ENCODE measurements at places on chromosomes 7 and 10.

GRCh38 chr7:69219381-69219780, 378.9 kb upstream of the AUTS2 start:
- no peak for DNase-seq

- no peak for DNase-seq
These were observed 31.3 kb downstream of the KIAA1217 start for GRCh38 chr10:24240041-24240751.

- peak; percentile 33 for DNase-seq
These were observed 40.8 kb upstream of the INSIG1 start for GRCh38 chr7:155256761-155257481.

DNA sequence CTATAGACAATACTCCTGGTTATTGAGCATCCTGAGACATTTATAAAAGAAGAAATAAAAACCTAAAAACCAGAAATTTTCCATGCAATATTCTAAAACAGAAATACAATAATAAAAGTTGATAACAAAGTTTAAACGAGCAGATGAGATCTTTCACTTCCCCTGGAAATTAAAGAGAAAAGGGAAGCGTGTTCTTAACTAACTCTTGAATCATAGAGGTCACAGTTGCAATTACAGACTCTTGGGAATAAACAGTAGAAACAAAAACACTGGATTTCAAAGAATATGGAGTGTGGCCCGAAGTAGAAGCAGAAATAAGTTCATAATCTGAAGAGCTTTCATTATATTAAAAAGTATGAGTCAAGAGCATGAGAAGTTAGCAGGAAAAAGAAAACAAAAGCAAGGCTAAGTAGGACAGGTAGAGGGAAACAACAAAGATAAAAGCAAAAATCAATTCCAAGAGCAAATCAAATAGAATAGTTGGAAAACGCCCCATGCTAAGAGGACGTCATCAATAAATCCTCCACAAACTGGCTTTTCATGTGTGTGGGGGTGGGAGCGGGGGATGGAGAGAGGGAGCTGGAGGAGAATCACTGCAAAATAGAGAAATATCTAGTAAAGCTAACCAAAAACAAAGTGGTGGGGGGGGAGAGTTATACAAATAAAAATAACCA, 55.2 kb upstream of the C10orf71 start:
- no peak for DNase-seq

- DNase-seq: no peak
These were observed 85.7 kb downstream of the SUGCT start for GRCh38 chr7:40220421-40220911.

GRCh38 chr7:125061776-125062397, 132.3 kb upstream of the POT1 start:
- no peak for DNase-seq

- DNase-seq: peak; percentile 55
These were observed at the start of gene CDHR1 for GRCh38 chr10:84194424-84195043. Gene CDHR1, plus strand, starts transcription at chr10:84194537. Its CDS starts 224 bp downstream, at chr10:84194761.

GRCh38 chr10:69415951-69416350, 767 bp downstream of the TACR2 start:
- DNase-seq: no peak

GRCh38 chr10:16770670-16771069, 46.6 kb downstream of the RSU1 start:
- DNase-seq: no peak

DNA sequence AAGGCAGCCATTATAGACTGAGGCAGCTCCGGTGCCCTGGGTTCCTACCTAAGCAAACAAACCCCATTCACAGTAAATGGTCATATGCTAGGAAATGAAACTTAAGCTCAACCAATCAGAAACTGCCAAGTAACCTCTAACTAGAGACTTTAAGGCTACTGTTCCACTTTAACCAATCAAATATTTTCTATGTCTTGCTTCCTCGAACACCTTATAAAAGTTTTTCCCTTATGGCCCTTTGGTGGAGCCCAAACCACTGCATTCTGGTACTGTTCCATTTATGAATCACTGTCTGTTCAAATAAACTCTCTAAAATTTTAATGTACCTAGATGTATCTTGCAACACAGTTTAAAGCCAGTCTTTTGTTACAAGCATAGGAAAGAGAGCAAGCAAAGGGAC, 361.1 kb downstream of the HGF start:
- no peak for DNase-seq

DNA sequence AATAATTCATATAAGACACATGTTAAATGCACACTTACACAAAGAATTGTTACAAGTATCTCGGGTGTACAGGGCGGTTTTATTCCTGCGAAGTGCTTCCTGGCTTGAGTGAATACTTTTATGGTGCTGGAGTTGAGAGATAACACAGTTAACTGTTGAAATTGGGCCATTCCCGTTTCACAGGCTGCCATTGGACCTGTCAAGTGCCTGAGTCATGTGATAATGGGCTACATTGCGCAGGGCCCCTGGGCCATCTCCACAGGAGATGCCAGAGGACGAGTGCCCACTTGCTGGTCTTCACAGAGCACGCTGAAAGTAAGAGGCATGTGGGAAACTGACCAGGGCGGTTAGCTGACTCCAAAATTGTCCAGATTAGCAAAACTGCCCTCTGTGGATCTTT, 4.8 kb downstream of the FBH1 start:
- no peak for DNase-seq

- DNase-seq: no peak
These were observed 4.3 kb upstream of the GPNMB start for GRCh38 chr7:23242321-23242720.

GRCh38 chr7:97272237-97272975, 154.9 kb downstream of the SDHAF3 start:
- DNase-seq: no peak

DNA sequence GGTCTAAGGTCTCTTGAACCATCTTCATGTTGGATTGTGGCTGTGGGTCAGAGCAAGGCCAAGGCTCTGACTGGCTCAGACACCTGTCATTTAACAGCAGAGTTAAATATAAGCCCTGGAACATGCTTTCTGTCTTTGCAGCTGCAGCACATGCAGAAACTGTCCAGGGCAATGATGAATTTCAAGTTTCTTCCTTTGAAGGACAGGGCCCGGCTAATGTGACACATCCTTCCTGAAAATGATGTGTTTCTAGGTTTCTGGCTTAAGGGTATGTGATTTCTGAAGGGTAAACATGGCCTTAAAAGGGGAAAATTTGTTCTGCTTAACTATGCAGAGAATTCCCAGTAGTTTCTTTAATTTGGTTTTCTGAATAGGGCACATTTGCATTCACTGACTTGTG, 34.0 kb upstream of the SLC35B4 start:
- no peak for DNase-seq

GRCh38 chr7:151007469-151007898, 16.7 kb downstream of the NOS3 start:
- DNase-seq: peak; percentile 63

DNA sequence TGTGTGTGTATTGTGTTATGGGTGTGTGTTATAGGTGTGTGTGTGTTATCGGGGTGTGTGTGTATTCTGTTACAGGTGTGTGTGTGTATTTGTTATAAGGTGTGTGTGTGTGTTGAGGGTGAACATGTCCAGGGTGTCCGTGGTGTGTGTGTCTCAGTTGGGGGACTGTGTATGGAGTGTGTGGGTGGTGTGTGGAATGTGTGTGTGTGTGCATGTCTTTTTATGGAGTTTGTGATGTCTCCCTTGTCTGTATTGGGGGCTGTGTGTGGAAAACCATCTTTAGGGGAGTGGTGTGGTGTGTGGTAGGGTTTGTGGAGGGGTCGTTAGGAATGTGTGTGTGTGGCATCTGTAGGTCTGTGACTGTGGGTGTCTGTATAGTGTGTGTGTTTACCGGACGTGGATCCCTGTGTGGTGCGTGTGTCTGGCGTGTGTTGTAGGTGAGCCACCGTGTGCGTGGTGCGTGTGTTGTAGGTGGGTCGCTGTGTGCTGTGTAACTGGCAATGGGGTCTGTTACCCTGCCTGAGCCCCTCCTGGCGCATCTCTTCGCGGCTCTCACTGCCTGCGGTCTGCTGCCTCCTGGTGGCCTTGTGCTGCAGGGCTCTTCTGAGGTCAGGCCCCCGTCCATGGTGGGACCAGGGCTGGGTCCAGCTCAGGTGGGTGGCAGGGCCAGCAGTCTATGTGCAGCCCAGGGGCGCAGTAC, 61.7 kb downstream of the PALD1 start:
- DNase-seq: peak; percentile 53

DNA sequence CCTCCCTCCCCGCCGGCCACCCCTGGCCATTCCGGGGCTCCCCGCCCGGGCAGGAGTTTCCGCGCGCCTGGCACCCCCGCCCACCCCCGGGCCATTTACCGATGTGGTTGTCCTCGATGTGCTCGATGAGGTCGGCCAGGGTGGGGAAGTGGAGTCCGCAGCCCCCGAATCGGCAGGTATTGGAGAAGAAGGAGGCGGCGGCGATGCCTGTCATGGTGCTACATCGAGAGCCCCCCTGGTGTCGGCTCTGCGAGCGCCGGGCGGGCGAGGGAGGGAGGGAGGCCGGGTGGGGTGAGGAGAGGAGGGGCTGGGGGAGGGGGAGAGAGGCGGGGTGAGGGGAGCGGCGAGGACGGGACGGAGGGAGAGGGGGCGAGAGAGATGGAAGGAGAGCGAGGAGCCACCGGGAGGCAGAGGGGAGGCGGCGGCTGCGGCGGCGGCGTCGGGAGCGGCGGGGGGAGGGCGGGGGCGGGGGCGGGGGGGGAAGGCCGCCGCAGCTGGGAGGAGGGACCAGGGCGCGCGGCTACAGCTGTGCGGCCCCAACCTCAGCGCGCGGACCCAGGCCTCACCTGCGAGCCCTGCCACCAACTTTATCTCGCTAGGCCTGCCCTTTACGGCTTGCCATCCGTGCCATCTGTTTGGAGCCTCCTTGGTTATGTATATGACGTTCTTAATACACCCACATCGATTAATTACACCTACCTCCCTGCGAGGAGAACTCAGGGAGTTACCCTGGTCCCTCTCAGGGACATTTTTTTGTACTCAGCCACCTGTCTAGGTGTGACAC, at the start of gene JAZF1:
Gene JAZF1, minus strand, starts transcription at position 432 of the 784 bp plus-strand sequence.
- DNase-seq: peak; percentile 92

DNA sequence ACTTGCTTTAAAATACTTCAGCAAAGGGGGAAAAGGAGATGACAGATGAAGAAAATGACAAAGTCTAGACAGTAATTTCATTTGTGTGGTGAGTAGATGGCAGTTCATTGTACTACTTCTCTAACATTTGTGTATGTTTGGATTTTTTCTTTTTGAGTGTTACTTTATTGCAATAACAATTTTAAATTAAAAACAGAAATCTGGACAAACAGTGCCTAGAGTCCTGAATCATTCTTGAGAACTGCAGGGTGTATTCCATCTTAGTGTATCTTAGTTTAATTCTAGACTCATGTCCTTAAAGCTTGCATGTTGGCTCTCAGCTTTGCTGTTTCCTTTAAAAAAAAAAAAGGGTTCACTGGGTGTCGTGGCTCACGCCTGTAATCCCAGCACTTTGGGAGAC, 31.1 kb downstream of the HOXA1 start:
- no peak for DNase-seq

DNA sequence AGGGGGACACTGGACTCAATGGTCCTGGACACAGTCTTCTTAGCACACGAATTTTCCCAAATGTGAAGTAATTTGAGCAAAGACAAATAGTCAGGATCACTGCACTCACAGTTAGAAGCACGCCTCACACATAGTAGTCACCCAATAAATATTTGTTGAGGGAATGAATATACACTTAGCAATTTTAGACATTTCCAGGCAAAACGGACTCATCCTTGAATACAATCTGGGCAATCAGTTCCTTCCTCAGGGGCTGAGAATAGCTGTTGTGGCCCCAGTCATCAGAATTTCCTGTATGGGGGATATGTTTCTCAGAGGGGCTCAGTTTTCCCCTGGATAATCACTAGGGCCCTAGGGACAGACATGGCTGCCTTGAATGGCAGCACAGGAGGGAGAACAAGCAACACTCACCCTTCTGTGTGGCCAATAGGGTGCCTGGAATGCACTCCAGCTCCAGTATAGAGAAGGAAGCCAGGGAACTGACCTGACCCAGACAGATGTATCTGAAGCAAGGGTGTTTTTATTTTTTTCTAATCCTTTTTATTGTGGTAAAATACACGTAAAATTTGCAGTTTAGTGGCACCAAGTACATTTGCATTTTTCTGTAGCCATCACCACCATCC, 282.7 kb upstream of the ZNF32 start:
- DNase-seq: no peak

DNA sequence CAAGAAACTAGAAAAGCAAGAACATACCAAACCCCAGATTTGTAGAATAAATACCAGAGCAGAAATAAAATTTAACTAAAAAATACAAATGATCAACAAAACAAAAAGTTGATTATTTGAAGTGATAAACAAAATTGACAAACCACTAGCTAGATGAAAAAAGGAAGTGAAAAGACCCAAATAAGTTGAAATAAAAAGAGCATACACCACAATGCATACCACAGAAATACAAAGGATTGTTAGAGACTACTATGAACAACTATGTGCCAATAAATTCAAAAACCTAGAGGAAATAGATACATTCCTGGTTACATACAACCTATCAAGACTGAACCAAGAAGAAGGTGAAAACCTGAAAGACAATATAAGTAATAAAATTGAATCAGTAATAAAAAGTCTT, 333.4 kb downstream of the SH2D4B start:
- DNase-seq: no peak

- no peak for DNase-seq
These were observed 47.4 kb upstream of the SEPHS1 start for GRCh38 chr10:13395540-13395939.

DNA sequence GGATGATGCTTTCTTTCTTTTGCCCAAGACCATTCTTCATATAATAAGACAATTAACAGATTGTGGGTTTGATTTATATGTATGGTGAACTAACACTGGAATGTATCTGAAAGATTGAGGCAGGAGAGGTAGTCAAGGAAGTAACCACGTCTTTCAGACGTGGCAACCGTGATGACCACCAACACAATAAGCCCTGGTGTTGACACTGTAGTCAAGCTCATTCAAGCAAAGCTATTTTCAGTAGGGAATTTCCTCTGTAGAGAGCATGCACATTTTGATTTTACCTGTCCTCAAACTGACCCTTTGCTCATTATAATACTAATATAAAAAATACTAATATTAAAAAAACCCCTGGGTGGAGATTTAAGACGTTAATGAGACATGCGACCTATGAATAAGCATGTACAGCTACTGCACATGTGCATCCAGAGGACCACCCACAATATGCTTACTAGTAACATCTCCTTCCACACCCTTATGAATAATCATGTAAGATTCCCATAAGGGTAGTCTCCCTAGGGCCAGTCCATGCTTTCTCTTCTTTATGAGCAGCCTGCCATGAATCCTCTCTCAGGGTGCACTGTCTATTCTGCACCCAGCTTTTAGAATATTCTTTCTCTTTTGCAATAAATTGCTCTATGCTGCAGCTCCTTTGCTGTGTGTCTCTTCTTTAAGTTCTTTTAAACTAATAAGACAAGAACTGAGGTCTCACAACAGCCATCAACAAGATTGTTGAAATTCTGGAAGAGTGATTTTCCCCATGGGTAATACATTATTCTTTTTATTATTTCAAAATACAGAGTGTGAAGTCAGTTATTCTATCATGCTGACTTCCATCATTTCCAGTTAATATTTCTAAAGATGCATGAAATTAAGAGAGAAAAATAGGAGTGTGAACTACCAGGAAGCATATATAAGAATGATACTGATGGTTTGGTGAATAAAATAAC, 151.3 kb upstream of the NPVF start:
- no peak for DNase-seq

GRCh38 chr10:103278862-103279298, 1.9 kb downstream of the INA start:
- DNase-seq: peak; percentile 25

GRCh38 chr10:101297901-101298486, 56.0 kb upstream of the BTRC start:
- peak; percentile 65 for DNase-seq

Data from BE2C (cell line).